ENCODE measurements at places on chromosomes 7 and 10.
A peak's percentile ranks its signal among the peaks of the same experiment; 100 is the strongest.

DNA sequence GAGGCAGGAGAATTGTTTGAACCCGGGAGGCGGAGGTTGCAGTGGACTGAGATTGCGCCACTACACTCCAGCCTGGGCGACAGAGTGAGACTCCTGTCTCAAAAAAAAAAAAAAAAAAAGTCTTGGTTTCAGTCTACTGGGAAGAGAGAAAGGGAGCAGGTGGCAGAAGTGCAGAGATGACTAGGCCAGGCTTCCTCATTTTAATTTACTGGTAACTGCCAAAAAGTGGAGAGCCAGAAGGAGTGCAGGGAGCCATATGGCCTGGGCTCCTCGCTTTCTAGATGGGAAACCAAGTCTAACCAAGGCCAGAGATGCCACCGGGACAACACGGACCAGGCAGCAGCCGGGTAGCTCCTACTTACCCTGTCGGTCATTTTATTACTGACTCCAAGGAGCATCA, 12.2 kb downstream of the SEPHS1 start:
- DNase-seq: peak; percentile 47

GRCh38 chr10:23418051-23418681, 20.7 kb upstream of the OTUD1 start:
- DNase-seq: no peak

GRCh38 chr7:94212160-94212559, 182.5 kb upstream of the COL1A2 start:
- DNase-seq: no peak

- no peak for DNase-seq
These were observed 204.6 kb downstream of the HDAC9 start for GRCh38 chr7:18700147-18700546.

DNA sequence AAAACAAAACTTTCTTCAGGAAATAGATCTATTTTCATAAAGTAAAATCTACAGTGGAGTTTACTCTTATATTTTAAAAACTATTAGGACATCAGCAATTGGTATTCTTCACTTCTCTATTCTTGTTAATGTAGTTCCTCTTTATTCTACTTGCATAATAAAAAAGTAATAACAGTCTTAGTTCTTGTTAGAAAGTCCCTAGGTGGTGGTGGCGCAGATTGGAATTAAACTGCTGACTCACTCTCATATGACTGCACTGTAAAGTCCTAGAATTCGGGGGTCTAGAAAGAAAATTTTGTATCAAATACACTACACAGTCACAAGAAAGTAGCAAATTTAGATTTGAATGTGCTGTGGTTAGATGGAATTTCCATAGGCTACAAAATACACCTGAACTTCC, 44.6 kb upstream of the TES start:
- DNase-seq: no peak

- DNase-seq: no peak
These were observed 551.8 kb downstream of the SORCS3 start for GRCh38 chr10:105192861-105193260.

DNA sequence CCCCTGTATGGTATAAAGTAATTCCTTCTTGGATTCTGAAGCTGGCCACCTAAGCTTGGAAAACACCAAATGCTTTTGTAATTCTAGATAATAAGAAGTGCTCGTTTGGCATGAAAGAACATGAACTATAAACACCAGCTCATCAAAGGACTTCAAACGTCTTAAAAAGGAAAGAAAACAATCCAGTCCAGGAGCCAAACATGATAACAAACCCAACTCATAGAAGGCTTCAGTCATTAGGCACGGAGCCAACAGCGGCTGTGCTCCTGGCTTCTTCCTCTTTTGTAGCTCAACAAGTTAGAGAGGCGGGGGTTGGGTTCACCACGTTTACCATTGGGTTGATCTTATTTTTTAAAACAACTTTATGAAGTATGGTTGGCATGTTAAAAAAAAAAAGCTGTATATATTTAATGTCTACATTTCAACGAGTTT, 56.4 kb upstream of the ECHDC3 start:
- DNase-seq: peak; percentile 85

DNA sequence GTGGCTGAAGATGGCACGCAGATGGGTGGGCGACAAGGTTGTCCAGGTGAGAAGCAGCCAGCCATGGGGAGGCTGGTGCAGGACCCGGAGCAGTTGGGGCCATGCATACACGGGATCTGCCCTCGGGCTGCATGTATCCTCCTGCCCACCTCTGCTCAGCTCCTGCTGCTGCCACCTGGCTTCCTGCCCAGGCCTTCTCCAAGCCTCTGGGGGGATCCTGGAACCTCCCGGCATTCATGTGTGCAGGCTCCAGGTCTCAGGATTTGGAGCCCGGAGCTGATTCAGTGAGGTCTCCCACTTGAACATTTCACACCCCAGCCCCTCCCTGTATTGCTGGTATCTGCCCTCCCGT, 27.0 kb downstream of the PDGFA start:
- DNase-seq: peak; percentile 63

- DNase-seq: peak; percentile 82
These were observed 60.6 kb upstream of the DNAAF5 start for GRCh38 chr7:665736-666453.

DNA sequence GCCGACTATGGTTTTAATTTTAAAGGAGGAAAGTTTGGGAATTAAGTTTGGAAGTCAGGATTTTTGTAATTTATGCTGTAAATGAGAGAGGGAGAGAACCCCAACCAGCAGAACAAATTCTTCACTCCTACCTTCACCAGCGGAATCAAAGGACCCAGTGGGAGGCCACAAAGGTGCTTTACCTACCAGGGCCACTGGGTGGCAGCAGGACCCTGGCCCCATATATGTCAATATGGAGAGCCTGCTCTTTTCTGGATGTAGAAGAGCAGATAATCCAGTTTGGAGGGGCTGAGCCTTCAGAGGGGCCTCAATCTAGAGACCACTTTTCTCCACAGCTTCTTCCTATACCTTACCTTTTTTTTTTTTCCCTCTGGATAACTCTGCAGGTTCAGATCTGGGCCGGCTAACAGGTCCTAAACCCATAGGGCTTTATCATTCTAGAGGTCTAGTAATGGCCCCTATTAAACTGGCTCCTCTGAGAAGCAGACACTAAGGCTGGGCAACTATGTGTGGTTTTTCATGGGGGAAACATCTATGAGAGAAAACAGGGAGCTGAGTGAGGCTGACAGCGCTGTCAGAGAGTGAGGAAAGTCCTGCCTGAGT, 8.5 kb upstream of the SCD start:
- peak; percentile 89 for DNase-seq

- no peak for DNase-seq
These were observed 254.3 kb upstream of the NPVF start for GRCh38 chr7:25482631-25483030.

GRCh38 chr10:125190414-125190813, 30.1 kb upstream of the CTBP2 start:
- no peak for DNase-seq

- no peak for DNase-seq
These were observed 63.8 kb upstream of the FAM204A start for GRCh38 chr10:118405928-118406327.

- DNase-seq: no peak
These were observed 396.5 kb downstream of the ADRA2A start for GRCh38 chr10:111473361-111473760.

DNA sequence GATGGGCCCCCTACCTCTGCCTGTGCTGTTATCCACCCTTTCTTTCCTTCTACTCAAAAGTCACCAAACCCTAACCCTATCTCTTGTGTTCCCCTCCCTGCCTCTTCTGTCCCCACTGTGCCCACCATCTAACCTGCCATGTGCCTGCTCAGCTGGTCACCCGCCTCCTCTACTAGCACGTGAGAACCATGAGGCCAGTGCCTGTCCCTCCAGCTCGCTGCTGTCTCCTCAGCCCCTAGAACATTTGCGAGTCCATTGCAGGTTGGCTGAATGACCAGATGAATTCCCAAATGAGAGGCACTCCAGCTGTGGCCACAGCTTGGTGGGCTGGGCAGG, 129.0 kb downstream of the ARHGAP22 start:
- DNase-seq: no peak

DNA sequence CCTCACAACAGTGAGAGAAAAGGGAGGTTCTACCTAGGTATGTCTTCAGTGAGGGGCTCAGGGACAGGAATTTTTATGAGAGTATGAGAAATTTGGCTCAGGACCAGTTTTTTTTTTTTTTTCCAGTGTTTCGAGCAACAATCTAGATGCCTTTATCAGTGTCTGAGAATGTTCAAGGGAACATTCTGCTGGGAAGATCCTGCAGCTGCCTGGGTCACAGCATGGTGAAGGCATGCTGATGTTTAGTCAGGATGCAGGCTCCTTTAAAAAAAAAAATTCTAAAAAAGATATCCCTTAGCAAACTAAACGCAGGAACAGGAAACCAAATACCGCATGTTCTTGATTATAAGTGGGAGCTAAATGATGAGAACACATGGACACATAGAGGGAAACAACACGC, 31.0 kb downstream of the SBDS start:
- DNase-seq: peak; percentile 5

GRCh38 chr7:142348921-142349405, 91.1 kb upstream of the PRSS58 start:
- DNase-seq: no peak

- DNase-seq: no peak
These were observed 4.8 kb downstream of the GPR146 start for GRCh38 chr7:1049006-1049741.

GRCh38 chr10:92291921-92292845, 1.2 kb downstream of the MARCHF5 start:
- no peak for DNase-seq

DNA sequence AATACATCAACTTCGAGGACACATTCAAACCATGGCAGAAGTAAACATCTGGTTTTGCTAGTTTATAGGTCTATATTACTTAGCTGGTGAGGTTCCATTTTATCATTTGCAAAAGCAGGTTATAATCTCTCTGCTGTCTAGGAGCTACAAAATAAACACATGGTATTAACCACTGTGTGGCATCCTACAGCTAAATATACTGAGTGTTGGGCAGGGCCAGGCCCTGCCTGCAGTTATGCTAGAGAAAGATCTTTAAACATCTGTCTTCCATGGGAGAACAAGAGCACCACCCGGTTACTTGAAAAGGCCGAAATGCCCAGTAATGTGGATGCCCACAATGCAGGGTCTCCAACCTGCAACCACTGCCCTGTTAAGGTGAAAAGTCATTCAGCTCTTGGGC, 20.6 kb upstream of the FKBP9 start:
- DNase-seq: no peak

- no peak for DNase-seq
These were observed 40.8 kb upstream of the PFKFB3 start for GRCh38 chr10:6161921-6162320.

DNA sequence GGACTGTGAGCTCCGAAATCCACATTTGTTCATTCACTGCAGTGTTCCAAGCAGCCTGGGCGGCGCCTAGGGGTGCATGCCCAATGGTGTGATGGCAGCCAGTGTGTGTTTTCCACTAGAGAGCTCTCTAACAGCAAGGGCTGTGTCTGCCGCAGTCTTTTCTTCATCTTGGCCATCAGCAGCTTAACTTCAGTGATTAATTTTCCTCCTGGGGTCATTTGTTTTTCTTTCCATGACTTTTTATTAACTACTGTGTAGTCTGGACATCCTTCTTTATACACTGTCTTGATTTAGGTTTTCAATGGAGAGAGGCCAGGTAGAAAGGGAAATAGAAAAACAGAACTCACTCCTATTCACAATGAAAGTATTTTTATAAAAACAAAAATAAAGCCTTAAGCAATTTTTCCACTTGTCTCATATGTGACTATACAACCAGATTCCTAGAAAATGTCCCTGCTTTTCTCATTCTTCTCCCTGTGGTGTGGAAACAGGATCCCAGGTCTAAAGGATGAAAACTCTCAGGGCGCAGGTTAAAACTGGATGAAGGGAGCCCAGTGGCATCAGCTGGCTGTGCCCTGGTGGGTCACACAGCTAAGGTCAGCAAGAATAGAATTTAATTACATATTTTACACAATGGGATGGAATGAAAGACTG, 176.8 kb downstream of the PKD1L1 start:
- peak; percentile 85 for DNase-seq

GRCh38 chr10:614139-614711, 75.2 kb downstream of the DIP2C start:
- peak; percentile 69 for DNase-seq

DNA sequence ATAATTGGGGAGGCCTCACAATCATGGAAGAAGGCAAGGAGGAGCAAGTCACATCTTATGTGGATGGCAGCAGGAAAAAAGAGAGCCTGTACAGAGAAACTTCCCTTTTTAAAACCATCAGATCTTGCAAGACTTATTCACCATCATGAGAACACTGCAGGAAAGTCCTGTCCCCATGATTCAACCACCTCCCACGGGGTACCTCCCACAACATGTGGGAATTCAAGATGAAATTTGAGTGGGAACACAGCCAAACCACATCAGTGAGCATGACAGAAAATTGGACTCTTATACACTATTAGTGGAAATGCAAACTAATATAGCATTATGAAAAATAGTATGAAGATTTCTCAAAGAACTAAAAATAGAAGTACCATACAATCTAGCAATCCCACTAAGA, 271.2 kb downstream of the MAGI2 start:
- DNase-seq: no peak

GRCh38 chr7:2307690-2308107, 6.5 kb downstream of the SNX8 start:
- DNase-seq: no peak

DNA sequence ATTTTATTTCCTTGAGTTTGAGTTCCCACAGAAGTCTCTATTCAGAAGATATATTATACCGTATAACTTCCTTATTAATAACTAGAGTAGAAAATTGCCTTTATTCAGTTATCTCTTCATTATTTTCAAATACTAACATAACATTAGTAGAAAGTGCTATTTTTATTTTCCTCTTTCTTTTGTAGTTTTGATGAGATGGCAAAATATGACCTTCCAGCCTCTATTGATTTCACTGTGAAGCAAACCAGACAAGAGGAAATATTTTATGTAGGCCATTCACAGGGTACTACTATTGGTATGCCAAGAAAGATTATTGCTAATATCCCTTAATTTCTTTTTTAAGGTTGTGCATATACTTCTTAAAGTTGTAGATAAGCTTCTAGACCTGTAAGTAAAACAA, 7.9 kb downstream of the LIPJ start:
- DNase-seq: no peak

GRCh38 chr7:123070702-123071286, 75.3 kb upstream of the TAS2R16 start:
- no peak for DNase-seq

DNA sequence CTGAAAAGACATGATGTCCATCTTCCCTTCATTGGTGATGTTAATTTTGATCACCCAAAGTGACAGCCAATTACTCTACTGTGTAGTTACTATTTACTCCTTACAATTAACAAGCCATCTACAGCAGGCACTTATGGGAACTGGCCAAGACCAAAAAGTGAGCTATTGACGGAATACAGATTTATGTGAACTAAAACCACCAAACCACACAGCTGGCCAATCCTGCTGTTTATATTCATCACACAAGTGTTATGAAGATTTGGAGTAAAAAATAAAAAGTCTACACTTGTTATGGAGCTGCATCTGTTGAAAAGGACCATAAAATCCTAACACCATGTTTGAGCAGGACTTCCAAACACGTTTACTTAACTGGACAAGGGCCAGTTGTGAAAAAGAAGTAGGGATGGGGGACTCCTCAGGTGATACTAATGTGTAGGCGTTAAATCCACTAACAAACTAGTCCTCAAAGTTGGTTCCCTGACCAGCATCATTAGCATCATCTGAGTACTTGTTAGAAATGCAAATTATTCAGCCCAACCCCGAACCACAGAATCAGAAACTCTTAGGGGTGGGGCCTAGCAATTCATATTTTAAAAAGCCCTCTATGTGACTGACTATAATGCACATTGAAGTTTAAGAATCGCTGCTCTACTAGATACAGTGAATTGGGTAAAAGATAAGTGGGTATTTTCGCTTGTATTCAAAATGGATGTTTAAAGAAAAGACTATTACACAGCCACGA, 11.6 kb downstream of the MCMBP start:
- no peak for DNase-seq

GRCh38 chr10:113993489-113993991, 50.1 kb upstream of the ADRB1 start:
- DNase-seq: peak; percentile 82

Measured in posterior vena cava (tissue), 2 donors.